ENCODE measurements at places on chromosomes 1 and 21. TPM values are rescaled to one million over a fixed set of nuclear protein-coding genes. Genes with fewer than 3 reads are reported as not detected.

Gene MEGF6
- total RNA-seq, result 223 TPM

Gene PLCH2
- 1.6 TPM for total RNA-seq

Gene NTNG1
- 1.0 TPM for total RNA-seq

DNA sequence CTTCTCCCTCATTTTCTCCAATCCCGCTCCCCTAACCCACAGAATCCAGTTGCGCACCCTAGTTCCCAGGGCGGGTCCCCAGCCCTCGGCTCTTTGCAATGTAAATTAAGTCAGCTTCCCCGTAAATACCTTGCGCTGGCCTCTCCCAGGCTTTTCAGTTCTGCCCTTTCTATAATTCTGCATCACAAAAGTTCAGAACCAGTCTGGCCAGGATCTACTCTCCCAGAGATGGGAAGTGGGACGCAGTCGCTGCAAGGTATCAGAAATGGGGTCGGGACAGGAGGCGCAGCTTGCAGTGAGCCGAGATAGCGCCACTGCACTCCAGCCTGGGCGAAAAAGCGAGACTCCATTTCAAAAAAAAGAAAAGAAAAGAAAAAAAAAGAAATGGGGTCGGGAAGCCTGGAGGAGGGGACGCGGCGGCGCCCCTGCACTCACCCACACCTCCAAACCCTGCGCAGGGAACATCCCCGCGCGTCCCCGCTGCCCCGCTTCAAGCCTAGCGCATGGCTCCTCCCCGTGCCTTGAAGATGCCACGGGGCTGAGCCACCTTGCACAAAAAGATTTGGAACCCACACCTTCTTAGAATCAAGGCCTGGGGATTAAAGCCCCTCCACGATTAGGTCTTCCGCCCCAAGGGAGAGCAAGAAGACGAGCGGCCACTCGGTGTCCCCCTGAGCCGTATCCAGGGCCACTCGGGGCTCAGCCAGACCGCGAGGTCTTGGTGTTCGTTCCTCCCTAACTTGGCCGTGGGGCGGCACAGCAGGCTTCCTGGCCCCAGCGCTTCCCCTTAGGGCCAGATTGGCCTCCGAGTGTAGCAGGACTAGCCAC lies 27.2 kb upstream of the ITLN2 start:
- no peaks in the 10 kb centered on the region for H3K27me3 ChIP-seq
- no peak overlapping the region for H3K27ac ChIP-seq
- H3K36me3 ChIP-seq, result no peaks in the 10 kb centered on the region
- DNase-seq, result no peak
- no peak overlapping the region for H3K4me3 ChIP-seq
- no peaks in the 10 kb centered on the region for H3K4me1 ChIP-seq

DNA sequence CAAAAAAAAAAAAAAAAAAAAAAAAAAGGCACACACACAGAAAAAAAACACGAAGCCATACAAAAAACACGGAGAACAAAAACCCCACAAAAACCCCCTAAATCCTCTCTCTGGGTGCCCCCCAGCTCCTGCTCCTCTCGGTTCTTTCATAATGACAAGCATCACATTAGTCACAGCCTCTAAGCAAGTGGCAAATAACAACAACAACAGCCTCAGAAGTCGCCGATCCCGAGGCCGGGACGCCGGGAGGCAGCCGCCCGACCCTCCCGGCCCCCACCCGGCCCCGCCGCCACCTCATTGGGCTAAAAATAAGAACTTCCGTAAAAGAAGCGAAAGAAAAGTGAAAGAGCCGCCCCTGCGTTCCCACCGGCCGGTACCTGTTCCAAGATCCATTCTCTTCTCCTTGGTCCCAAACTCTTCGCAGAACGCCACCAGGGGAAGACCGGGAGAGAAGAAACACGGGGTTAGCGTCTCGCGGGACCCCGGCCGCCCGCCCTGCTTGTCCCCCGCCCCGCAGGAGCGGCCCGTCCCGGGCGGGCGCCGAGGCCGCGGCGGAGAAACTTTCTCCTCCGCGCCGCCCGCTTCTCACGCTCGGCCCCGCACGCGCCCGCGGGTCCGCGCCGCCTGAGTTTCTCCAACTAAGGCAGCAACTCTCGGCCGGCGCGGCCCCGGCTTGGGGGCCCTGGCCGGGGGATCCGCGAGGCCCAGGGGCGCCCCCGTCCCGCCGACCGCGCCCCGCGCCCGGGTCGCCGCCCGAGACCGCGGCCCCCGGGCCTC lies 102.8 kb downstream of the CASZ1 start:
- peak; percentile 86 for DNase-seq
- no peaks in the 10 kb centered on the region for H3K27me3 ChIP-seq
- no peaks in the 10 kb centered on the region for H3K4me1 ChIP-seq
- H3K4me3 ChIP-seq, result peak overlapping the region; percentile 79
- H3K36me3 ChIP-seq, result no peaks in the 10 kb centered on the region
- peak overlapping the region; percentile 66 for H3K27ac ChIP-seq

DNA sequence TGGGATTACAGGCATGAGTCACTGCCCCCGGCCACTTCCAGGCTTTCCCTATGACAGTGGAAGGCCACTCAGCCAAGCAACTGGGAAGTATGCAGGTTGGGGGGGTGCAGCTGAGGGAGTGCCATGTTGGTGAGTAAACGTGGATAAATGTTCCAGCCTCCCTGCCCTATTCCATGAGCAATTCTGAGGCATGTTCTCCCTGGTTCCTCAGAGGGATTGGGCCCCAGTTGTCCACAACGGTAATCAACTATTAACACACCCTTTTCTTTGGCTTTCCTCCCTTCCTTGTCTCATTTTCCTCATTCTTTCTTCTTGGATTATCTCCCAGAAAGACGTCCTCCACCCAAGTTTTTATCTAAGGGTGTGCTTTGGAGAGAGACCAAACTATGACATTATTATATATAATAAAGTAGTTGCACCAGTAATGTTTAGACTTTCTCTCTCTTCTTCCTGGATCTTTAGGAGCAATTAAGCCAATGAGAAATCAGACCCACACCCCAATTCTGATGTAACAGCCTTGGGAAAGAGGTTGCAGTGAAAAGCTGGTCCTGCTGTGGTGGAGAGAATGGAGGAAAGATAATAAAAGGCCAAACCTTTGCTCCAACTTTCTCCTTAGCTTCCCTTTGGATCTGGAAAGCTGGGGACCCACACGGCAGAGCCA lies 6.8 kb upstream of the SLAMF9 start:
- H3K27ac ChIP-seq, result no peak overlapping the region
- no peaks in the 10 kb centered on the region for H3K4me1 ChIP-seq
- no peaks in the 10 kb centered on the region for H3K36me3 ChIP-seq
- peak; percentile 80 for DNase-seq
- no peak overlapping the region for H3K4me3 ChIP-seq
- no peaks in the 10 kb centered on the region for H3K27me3 ChIP-seq

DNA sequence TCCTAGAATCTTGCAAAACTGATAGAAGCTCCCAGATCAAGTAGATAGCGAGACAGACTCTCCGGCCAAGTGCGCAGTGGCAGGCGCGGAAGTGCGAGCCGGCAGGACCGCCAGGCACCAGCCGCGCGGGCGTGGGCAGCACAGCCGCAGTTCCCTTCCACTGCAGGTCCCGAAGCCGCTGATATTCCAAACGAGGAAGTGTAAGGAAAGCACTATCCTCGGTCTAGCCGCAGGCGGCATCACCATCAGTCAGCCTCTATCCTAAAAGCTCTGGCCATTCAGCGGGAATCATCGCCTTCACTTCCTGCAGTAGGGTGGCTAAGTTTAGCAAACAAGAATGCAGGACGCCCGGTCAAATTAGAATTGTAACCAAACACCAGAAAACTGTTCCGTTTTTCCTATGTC lies 710 bp downstream of the GLRX2 start:
- DNase-seq, result peak; percentile 71
- peaks cover 1% of the 10 kb centered on the region for H3K36me3 ChIP-seq
- H3K4me1 ChIP-seq, result no peaks in the 10 kb centered on the region
- no peaks in the 10 kb centered on the region for H3K27me3 ChIP-seq

- no peaks in the 10 kb centered on the region for H3K27me3 ChIP-seq
- H3K27ac ChIP-seq, result no peak overlapping the region
- H3K4me3 ChIP-seq, result no peak overlapping the region
- no peak for DNase-seq
- H3K4me1 ChIP-seq, result no peaks in the 10 kb centered on the region
Measured at GRCh38 chr1:245788269-245788668, 633.5 kb downstream of the KIF26B start.

DNA sequence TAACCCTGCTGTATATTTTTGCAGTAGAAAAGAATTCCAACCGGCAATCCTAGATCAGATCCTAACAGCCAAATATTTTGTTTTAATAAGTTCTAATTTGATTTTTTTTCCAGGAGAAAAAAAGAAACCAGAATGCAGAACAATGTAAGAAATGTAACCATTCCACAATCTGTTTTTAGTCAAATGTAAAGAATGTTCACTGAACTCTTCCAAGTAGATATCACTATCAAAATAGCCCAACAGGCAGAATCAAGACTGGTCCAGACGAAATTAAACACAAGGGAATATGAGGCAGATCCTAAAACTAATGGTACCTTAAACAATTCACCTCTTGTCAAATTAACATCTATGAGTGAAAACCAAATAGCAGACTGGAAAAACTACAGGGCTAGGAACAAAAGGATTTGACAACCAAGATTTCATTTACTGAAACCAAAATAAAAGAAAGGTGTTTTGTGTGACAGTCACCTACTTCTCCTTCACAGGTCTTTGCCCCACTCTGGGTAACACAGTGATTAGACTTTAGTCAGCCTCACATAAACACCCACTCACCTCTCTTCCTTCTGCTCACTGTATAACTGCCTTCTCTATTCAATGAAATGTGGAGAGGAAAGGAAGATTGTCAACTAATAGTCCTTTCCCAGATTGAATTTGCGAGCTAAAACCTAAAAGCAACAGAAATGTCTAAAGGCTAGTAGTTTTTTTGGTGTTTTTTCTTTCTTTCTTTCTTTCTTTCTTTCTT lies 137.9 kb downstream of the FAF1 start:
- no peak overlapping the region for H3K4me3 ChIP-seq
- no peak overlapping the region for H3K27ac ChIP-seq
- no peak for DNase-seq
- H3K4me1 ChIP-seq, result peaks cover 8% of the 10 kb centered on the region
- H3K27me3 ChIP-seq, result no peaks in the 10 kb centered on the region

DNA sequence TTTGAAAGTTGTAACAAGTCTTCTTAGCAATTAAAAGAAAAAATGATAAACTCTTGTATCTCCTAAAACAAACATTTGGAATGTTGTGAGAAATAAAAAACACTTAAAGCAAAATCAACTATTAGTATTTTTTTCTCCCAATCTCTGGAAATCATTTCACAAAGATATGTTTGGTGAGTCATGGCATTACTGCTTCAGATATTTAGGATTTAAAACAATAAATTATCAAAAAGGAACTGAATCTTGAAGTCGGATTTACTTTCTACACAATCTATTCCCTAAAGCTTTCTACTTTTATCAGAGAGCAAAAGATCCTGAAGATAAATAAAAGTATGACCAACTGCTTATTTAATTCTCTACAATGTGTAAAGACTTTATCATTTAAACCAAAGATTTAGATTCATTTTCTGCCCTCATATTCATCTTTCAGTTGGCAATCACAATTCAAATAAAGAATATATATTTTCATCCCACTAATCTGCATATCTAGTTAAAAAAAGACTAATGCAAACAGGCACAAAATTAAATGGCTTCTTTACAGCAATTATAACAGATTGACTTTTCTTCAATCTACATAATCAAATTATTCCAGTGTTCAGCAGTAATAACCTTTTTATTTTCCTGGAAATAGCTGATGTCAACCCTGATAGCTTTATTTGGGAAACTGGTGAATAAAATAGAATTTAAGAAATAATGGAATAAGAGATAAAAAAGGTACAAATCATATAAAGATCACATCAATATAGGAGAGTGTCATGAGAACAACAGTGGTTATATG lies 230.0 kb downstream of the COP1 start:
- no peak for DNase-seq
- no peak overlapping the region for H3K27ac ChIP-seq
- no peaks in the 10 kb centered on the region for H3K27me3 ChIP-seq
- peaks cover 2% of the 10 kb centered on the region for H3K4me1 ChIP-seq
- H3K4me3 ChIP-seq, result no peak overlapping the region

DNA sequence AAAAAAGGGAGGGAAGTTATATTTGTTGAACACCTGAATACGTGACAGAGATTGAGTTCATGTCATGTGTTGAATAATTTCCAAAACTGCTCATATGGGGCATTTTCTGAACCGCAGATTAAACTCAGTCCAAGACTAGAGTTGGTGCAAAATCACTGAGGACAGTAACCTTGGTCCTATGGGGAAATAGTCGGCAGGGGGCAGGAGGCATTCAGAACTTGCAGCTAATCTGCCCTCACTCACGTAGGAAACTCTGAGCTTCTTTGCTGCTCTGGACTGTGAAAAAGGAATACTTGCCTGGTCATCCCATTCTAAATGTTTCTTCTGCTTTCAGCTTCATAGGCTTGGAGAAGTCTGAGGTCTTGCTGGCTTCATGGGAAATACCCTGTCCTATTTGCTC lies 228.3 kb upstream of the ZP4 start:
- H3K27me3 ChIP-seq, result no peaks in the 10 kb centered on the region
- no peak overlapping the region for H3K4me3 ChIP-seq
- no peaks in the 10 kb centered on the region for H3K36me3 ChIP-seq
- no peak for DNase-seq

DNA sequence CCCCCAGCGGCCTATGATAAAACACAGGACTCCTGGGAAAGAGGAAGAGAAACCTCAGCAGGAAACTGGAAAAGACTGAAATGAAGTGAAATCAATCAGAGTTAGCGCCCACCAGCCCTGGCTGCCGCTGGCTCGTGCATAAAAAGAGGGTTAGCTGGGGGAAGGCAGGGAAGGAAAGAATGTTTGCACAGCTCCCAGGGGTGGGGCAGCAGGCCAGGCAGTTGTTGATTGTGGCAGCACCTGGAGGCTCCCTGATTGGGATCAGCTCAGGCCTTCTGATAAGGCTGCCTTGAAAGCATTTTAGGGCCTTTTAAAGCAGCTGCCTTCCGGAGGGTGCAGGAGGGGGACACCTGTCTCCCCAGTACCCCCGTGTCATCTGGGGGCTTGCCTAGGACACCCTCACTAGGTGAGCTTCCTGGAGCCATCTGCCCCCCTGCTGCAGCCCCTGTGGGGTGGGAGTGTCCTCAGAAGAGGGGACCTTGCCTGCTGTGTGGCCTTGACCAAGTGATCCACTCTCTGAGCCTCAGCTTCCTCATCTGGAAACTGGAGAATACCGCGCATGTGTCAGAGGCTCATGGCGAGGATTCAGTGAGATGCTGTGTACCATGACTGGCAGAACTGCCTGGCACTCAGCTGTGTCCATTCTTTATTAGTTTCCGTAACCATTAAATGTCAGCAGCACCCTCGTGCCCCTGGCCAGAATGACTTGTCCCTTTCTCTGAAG lies 6.6 kb downstream of the EPHB2 start:
- H3K4me1 ChIP-seq, result no peaks in the 10 kb centered on the region
- H3K27ac ChIP-seq, result no peak overlapping the region
- no peak for DNase-seq
- no peaks in the 10 kb centered on the region for H3K27me3 ChIP-seq
- H3K4me3 ChIP-seq, result no peak overlapping the region

GRCh38 chr21:42527127-42527488 lies 13.5 kb downstream of the SLC37A1 start:
- no peaks in the 10 kb centered on the region for H3K4me1 ChIP-seq
- H3K27me3 ChIP-seq, result no peaks in the 10 kb centered on the region
- no peak overlapping the region for H3K27ac ChIP-seq
- no peak overlapping the region for H3K4me3 ChIP-seq
- DNase-seq, result no peak
- H3K36me3 ChIP-seq, result no peaks in the 10 kb centered on the region
